ENCODE measurements at places on chromosomes 11 and 22.

- no peak for DNase-seq
Observed at GRCh38 chr11:95282291-95282751, 51.3 kb upstream of the SESN3 start.

DNA sequence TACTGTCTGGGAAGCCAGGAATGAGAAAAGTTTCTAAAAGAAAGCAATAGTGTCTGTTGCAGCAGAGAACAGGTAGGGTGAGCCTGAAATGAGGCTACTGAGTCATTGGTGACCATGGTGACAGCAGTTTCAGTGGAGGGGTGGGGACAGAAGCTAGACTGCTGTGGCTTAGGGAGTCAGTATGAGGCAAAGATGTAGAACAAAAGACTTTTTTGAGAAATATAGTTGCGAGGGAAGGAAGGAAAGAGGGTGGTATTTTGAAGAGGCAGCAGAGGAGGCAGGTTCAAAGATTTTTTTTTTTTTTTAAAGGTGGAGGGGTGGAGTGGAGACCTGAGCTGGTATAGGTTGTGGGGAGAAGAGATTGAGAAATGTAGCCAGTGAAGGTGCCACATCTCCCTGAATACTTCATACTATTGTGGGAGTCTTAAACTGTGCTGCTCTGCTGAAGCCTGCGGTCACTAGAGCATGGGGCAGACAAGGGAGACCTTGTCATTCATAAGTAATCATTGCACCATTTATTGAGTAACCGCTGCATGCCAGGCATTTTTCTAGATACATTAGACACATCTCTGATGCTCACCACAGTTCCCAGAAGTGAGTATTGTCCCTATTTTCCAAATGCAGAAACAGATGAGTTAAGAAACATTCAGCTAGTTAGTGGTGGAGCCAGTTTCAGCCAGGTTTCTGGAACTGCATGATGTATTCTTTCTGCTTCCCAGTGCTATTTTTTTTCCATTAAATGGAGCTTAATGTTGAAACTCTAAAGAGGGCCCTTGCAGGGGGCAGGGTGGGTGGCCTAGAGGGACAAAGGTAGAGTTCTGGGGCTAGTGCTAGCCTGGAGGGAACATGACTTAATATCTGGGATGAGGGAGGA, 49.9 kb downstream of the STIM1 start:
- DNase-seq: peak; percentile 26

GRCh38 chr11:2781408-2782274, 81.8 kb upstream of the KCNQ1OT1 start:
- no peak for DNase-seq

DNA sequence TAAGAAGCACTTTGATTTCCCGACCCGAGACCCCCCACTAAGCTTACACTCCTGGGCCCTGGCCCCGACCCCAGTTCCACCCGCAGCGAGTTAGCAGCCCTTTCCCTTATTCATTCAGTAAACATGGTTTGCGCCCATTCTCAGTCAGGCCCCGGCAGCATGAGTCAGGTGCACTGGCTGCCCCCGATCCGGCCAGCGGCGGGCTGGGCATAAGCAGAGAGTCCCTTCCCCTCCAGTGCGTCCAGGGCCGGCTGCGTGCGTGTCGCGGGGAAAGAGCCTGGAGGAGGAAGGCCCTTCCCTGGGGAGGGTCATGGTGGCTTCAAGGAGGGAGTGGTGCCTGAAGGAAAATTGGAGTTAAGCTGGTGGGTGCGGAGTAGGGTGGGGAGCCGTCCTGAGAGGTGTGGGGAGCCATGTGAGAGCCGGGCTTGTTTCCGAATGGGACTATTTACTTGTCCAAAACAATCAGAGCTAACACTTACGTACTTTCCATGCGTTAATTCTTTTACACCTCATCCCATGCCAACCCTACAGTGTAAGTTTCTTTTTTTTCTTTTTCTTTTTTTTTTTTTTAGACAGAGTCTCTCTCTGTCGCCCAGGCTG, 657 bp downstream of the IGHMBP2 start:
- DNase-seq: peak; percentile 19

GRCh38 chr22:19957445-19957844, 15.8 kb upstream of the TXNRD2 start:
- no peak for DNase-seq

GRCh38 chr11:110130642-110131238, 37.5 kb downstream of the ZC3H12C start:
- DNase-seq: no peak

DNA sequence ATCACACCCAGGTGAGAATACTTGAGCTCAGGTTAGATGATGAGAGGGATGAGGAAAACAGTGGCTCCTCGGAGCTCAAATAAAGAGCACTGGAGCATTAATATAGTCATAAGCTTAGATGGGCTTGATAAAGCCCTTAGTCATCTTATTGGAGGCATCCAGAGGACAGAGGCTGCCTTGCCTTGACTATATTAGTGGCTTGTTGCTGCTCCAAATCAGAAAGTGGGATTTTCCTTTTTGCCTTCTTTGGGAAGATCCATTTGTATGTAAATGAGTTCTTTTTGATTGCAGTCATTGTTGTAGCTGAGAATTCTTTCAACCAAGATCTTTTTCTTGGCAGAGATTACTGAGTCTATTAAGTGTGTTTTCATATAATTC, 18.9 kb downstream of the ADM start:
- no peak for DNase-seq

- no peak for DNase-seq
Observed at GRCh38 chr11:47572715-47573255, 6.0 kb downstream of the KBTBD4 start.

DNA sequence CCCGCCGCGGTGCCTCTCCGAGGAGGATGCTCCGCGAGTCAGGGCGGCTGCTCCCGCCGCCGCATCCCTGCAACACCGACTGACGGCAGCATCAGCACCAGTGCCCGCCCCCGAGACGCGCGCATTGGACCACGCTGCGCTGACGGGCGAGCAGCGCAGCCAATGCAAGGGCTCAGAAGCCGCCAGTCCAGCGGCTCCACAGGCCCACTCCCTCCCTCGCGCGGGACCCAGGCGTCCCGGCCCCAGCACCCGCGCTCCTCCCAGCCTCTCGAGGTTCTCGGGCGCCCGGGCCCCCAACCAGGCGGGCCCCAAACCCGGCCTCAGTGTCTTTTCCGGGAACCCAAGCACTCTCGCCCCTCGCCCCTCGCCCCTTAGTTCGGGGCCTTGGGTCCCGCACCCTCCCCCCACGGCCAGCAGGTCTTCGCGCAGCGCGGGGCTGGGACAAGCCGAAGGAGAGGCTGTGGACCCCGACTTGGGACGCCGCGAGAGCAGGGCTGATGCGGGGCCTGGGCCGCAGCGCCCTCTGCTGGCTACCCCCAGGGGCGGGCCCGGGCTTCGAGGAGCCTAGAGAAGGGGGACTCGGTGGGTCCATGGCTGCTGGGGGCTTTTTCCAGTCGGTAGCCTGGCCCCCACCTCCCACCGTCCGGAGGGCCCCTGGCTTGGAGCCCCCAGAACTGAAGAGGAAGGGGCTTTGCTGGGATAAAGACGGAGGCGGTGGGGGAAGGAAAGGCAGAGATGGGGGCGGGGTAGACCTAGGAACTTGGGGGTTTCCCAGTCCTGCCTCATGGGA, at the start of gene NRXN2:
Gene NRXN2, minus strand, starts transcription at position 81 of the 790 bp plus-strand sequence. CDS start 9,498 bp downstream, outside the sequence.
- peak; percentile 82 for DNase-seq

DNA sequence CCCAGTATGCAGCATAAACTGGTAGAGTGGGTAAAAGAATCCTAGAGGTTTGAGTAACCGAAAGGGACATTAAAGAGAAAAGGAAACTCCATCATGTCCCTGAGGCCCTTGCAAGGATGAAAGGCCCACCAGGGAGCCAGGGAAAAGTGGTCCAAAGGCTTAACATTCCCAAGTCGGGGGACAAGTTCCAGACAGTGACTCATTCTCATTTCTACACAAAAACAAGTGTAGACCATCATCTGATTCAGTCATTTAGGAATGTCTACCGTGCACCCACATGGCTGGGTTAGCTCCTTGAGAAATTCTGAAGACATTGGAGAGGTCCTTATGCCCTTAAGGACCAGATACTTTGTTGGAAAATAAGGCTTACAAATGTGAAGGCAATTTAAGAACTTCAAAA, 4.8 kb upstream of the NOX4 start:
- no peak for DNase-seq

- DNase-seq: no peak
Observed at GRCh38 chr22:23682077-23682476, 8.7 kb upstream of the RGL4 start.

- DNase-seq: no peak
Observed at GRCh38 chr11:127919206-127920000, 668.0 kb downstream of the ETS1 start.

- DNase-seq: no peak
Observed at GRCh38 chr11:119742263-119742861, 13.4 kb upstream of the NECTIN1 start.

- no peak for DNase-seq
Observed at GRCh38 chr11:27621405-27622161, 78.7 kb downstream of the BDNF start.

- no peak for DNase-seq
Observed at GRCh38 chr22:40009951-40010671, 15.4 kb downstream of the FAM83F start.

GRCh38 chr11:105821372-105821771, 200.7 kb downstream of the MSANTD4 start:
- DNase-seq: no peak

- no peak for DNase-seq
Observed at GRCh38 chr11:83677730-83678129, 391.6 kb upstream of the CCDC90B start.
